ENCODE measurements at places on chromosomes 1 and 21.

GRCh38 chr1:173248247-173248940, 41.3 kb upstream of the TNFSF4 start:
- no peak for DNase-seq

DNA sequence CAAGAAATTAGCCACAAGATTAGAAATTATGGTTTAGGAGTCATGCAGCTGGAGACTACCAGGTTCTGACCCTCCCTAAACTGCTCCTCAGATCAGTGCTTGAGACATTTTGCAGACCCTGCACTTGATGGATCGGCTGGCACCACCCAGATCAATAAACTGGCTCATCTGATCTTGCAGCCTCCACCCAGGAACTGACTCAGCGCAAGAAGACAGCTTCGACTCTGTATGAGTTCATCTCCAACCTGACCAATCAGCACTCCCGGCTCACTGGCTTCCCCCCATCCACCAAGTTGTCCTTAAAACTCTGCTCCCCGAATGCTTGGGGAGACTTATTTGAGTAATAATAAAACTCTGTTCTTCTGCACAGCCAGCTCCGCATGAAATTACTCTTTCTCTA, 40.0 kb downstream of the L1TD1 start:
- DNase-seq = no peak

DNA sequence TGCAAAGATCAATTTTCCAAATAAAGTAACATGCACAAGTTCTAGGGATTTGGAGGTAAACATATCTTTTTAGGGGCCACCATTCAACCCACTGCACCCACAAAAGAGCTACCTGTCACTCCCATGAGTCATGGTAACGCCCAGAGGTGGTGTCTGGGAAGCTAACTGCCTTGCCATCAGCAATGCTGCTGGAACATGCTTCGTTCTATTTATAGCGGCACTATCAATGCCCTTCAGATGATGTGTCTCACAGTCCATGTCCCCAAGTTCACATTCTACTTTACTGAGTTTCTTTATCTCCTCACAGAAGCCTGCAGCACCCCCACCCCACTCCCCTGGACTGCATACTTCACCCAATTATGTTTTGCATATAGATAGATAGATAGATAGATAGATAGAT, 95.4 kb downstream of the LPAR3 start:
- no peak for DNase-seq

DNA sequence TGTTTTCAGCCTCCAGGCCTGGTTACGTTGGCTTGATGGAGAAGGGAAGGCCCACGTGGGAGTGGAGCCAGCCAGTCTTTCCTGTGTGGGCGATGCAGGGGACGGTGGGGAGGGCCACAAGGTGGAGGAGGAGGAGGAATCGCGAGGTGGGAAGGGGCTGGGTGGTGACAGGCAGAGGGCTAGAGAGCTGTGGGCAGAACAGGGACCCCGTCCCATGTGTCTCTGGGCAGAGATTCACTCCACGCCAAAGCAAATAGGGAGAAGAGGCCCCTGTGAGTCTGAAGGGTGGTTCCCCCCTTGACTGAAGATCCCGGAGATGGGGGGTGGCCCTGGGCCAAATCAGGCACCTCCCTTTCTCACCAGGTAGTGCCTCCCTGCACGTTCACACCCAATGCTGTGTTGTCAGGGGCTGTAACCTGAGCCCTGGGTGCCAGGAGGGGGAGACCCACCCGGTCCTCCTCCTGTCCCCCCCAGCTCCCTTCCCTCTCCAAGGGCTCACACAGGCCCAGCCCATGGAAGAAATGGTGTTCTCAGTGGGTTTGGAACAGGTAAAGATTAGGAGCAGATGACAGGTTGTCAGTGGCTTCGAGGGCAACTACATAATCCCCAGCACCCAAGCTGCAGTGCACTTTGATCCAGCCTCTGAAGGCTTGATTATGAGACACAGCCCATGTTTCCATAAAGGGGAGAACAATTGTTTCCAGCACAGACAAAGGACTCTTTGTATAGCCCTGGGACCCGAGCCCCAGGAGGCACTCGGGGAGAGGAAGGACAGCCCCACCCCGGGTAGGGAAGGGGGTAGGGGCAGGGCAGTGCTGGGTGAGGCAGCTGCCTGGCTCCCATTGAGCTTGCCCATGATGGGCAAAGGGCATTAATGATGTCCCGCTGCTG, 37.7 kb upstream of the GPR37L1 start:
- no peak for DNase-seq

GRCh38 chr1:27713869-27714513, 11.8 kb upstream of the FAM76A start:
- DNase-seq = no peak

Measured in stimulated activated CD4-positive, alpha-beta T cell treated with anti-CD3 and anti-CD28 coated beads, Interleukin-4, amount 100 ng/mL, for 24 hours (primary cell).